ENCODE measurements at places on chromosomes 13 and 19. TPM values are rescaled to one million over a fixed set of nuclear protein-coding genes. Genes with fewer than 3 reads are reported as not detected.

CLEC11A gene
- total RNA-seq = 17.1 TPM

GALP gene
- not detected for total RNA-seq

FFAR2 gene
- not detected for total RNA-seq

GNA15 gene
- 9.3 TPM for total RNA-seq

TLE6 gene
- total RNA-seq = not detected

DLEU7 gene
- total RNA-seq = not detected
